WERI-Rb-1 (cell line): ENCODE measurements at places on chromosomes 5 and 9.

DNA sequence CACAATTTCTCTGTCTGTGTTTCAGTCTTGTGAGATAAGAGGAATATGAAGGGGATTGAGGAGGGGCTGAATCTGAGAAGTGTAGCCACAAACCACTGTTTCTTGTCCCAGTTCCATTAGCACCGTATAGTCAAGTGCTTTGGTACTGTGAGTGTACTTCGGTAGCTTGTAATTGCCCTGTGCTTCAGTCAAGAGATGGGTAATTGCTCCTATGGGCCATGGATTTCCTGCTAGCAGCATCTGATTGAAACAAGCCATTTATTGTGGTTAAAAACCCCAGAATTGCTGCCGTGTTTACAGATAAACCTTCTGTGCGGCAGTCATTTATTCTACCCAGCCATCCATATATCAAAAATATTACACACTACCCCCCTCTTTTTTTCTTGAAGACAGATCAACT, 98.6 kb downstream of the MAT2B start:
- DNase-seq, result no peak

DNA sequence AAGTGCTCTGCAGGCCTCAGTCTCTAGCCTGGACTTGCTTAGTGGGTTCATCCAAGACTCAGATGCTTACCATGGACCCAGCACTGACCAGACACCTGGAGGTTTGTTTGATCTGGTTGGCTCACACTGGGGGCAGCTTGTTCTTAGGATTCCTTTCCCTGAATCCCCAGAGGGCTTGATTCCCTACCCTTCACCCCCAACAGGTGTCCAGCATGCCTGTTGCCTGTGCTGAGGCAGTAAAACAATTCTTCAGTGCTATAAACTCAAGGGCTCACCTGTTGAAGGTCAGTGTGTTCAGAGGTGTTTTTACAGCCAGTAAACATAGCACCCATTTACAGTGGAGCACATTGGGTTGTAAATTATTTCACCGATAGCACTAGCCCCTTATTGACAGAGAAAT, 123.8 kb upstream of the KLF4 start:
- DNase-seq, result no peak

DNA sequence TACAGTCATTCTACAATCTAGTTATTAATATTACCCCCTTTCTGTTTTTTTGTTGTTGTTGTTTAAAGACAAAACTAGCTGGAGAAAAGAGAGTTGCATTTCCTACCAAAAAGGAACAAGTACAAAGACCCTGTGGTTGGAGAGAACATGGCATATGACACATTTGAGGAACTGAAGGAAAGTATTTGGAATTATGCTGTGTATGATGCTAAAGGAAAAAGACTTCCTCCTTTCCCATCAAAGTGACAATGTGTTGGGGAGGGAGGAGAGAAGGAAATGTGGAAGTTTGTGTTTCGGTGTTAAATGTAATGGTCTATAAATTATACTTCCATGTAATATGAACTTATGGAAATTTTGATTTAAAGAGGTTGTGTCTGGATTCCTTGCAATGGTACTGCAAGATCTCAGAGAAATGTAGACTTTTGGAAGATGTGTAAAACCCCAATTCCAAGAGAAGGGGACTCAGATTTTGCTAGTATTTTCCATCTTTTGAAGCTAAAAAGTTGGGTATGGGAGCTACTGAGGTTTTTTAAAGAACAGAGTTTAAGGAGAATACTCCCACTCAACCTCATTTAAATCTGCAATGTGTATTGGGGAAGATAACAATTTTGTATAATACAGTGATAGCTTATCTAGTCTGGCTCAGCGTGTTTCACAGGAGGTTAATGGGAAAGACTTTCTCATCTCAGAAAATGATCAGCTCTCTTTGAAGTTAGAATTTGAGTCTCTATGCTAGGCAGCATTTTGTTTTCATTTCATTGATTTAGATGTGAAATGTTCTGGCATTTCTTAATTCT, 15.4 kb upstream of the TNFSF8 start:
- no peak for DNase-seq

DNA sequence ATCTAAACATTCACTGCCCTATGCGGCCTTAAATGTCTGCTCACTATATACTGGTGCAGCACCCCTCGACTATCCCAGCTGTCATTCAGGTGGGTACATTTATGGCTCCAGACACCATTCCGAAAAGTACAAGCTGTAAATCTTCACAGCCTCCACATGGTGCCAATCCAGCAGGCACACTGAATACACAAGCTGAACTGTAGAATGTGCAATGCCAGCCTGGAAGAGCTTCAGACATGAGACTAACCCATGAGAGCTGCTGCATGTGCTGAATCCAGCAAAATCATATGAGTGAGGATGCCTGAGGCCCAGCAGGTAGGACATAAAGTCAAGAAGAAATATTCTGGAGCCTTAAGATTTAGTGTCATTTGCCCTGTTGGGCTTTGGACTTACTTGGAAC, 483.8 kb upstream of the GRIA1 start:
- DNase-seq, result no peak

GRCh38 chr9:69549310-69550202, 122.6 kb downstream of the APBA1 start:
- peak; percentile 30 for DNase-seq

DNA sequence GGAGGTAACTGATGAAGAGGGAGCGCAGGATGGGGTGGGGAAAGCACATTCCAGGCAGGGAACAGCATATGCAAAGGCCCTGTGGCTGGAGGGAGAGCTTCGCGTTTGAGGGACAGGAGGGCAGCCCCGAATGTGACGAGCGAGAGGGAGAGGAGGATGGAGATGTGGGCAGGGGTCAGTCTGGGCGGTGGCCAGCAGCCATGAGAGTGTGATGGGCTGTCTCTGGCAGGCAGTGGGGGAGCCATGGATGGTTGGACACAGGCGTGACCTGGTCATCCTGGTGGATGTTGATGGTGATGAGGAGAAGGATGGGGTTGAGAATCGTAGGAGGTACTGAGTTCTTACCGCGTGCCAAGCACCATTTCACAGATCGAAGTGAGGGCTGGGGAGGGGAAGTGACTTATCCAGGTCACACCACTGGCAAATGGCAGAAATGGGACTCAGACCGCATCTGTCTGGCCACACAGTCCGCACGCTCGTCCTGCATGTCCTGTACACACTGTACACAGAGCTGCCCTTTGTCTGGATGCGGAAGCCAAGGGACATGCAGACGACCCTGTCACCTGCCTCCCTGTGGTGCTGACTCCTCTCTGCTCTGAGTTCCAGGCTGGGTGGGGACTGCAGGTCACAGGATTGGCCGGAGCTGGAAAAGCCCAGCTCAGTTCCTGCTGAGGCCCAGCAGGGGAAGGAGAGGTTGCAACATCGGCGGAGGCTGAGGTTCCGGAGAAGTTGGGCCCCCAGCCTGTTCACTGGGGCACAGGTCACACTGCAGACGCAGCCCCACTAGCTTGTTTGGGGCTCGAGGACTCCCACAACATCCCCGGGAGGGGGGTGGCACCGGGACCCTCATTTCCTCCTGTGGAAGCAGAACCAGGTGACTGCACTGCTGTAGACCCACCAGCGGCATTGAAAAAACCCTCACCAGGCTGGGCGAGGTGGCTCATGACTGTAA, 165.6 kb upstream of the IER5L start:
- DNase-seq, result no peak

DNA sequence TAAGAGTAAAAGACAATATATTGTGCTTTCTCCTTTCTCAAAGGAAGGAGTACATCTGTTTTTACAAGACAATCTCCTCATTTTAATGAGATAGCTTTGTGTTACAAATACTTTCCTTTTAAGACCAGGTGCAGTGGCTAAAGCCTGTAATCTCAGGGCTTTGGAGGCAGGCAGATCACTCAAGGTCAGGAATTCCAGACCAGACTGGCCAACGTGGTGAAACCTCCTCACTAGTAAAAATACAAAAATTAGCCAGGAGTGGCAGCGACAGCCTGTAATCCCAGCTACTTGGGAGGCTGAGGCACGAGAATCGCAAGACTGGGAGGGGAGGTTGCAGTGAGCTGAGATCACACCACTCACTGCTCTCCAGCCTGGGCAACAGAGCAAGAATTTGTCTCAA, 11.8 kb downstream of the TMEM161B start:
- DNase-seq, result peak; percentile 64

DNA sequence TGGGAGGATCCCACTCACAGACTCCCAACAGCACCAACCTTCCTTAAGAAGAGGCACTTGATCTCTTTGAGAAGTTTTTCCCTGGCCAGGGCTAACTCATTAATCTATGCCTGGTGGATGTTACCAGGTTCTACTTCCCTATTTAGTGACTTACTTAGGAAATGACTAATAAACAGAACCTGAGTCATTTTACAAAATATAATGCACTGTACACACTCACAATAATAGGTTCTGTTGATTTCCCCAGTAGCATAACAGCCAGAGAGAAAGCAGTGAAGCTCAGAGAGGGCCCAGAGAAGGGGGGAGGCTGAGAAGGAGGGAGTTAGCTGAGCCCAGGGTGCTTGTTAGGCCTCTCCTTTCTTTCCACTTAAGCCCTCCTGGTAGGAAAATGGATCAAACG, 27.1 kb downstream of the FRMD3 start:
- DNase-seq, result no peak

DNA sequence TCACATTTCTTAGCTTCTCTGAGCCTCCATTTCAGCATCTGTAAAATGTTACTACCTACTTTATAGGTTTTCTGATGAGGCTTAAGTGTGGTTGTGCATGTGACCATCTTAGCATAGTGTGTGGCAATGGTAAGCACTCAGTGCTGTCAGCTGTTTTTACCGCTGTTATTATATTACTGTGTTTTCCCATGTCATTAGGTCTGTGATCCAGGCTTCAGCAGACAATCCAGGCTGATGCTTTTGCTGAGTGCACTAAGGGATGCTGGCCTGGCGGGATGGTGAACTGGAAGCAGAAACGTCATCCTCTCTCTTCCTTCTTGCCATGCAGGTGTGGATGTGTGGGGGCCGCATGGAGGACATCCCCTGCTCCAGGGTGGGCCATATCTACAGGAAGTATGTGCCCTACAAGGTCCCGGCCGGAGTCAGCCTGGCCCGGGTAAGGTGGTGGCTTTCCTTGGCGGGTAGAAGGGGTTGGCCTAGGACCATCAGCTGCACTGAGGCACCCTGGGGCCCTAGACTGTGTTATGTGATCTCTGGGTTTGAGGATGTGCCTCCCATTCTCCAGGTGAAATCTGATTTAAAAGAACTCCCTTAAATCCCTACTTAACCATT, 41.9 kb upstream of the SAP30L start:
- DNase-seq, result no peak

GRCh38 chr9:114240216-114240615, 82.7 kb upstream of the ORM1 start:
- DNase-seq, result no peak

DNA sequence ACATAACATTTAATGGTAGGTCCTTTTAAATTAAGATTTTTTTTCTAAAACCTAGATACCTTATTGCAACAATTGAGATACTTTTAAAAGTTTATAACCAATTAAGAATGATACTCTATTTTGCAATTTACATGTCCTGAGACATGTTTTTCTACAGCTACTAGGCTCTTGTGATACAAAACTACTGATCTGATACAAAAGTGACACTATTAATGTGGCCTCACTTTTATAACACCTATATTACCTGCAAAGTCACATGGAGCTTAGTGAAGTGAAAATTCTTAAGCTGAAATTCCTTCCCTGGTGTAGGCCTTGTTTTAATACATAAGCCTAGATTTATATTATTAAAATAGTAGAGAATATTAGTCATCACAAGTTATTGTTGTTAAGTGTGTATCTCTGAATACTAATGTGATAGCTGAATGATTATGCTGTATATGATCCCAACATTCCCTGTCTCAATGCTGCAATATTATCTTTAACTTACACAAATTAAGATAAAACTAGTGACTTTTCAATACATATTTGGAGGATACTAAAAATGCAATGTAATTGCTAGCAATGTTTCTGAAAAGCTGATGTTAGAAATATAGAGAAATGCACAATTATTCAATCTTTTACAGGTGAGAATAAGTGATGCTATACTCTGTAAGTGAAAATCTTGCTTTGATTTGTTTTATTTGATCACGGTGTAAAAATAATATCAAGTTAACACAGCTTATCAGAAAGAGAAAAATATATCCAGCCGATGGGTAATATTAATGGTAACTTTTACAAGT, 2.6 kb downstream of the NFIB start:
- DNase-seq, result no peak

GRCh38 chr9:115855458-115856133, 298.0 kb upstream of the PAPPA start:
- DNase-seq, result no peak

DNA sequence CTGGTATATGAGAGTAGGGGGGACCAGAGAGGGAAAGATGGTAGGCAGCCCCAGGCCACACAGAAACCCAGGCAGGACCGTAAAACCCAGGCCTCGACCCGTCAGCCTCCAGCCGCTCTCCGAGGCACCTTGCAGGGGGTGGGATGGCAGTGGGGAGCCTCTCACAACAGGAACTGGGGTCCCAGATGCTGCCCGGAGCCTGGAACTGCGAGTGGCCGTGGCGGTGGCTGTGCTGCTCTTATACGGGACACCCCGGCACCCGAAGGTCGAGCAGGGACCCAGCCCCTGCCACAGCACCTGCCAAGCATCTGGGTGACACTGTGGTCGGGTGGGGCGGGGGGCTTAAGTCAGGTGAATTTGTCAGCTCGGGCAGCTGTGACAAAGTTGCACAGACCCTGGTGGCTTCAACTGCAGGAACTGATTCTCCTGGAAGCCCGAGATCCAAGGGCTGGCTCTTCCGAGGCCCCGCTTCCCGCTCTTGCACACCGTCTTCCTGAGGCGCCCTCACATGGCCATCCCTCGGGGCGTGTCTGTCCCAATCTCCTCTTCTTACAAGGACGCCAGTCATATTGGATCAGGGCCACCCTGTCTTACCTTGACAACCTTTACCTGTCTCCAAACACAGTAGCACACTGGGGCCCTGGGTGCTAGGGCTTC, 47.6 kb upstream of the EGFL7 start:
- peak; percentile 69 for DNase-seq

DNA sequence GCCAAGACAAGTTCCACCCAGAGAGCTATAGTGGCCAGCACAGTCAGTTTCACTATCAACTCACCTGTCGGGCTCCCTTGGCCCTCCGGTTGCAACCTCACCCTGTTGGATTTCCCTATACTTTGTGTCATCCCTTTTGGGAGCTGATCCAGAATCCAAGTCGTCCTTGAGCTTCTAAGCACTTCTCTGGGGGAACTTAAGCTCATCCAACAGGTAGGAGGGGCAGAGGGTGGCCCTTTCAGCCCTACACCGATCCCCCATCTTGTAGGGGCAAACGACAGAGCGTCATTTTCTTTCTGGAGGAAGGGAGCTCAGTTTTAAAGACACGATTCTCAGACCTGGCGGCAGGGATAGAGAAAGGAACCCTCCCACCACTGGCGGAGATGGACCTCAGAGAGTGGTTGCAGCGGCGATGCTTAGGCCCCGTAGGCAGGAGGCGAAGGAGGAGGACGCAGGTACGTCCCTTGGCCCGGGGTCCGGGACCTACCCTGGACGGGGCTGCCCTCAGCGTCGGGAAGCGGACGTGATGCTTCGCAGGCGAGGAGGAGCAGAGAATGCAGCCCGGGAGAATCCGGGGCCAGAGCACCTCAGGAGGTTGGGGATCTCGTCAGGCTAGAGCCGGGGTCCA, 519 bp downstream of the ZER1 start:
- DNase-seq, result no peak

GRCh38 chr5:6752782-6753181, 39.5 kb downstream of the TENT4A start:
- DNase-seq, result no peak

GRCh38 chr9:99039505-99040182, 65.3 kb upstream of the TGFBR1 start:
- DNase-seq, result no peak
